Activated naive CD4-positive, alpha-beta T cell treated with anti-CD3 and anti-CD28 coated beads, Interleukin-2, amount 50 U/mL, for 16 hours (primary cell): ENCODE measurements at places on chromosomes 1 and 21.

DNA sequence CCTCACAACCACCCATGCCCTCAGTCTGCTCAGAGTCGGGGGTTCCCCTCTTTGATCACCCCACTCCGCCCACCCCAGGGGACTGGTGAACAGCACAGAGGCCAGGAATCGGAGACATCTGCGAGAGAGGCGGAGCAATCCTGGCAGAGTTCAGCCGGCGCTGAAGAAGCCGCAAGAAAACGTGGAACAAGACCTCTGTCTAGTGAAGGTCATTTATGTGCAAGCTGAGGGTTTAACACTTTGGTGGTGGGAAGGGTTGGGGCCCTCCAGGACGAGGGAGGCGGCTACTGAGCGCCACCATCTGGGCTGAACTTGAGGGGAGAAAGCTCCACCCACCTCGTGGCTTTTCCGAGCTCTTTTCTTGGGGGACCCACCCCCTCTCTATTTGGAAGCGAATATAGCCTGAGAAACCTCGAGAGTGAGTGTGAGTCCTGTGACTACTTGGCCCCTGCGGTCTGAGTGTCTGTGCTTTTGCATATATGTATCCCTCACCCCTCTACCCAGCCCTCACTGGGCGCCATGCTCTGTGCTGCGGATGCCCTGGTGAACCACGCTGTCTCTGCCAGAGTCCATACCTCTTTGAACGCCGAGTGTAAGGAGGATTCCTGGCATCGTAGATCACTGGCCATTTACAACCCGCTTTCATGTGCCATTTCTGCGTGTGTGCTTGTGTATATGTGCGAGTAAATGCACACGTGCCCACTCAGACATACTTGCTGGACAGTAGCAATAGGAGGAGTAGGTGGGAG is 1.2 kb upstream of the EPHA10 start:
- peak; percentile 36 for DNase-seq

GRCh38 chr1:236835491-236835890 is 40.4 kb downstream of the MTR start:
- DNase-seq, result no peak

- DNase-seq, result no peak
Measured at GRCh38 chr1:215631489-215631888, 64.4 kb downstream of the KCTD3 start.

DNA sequence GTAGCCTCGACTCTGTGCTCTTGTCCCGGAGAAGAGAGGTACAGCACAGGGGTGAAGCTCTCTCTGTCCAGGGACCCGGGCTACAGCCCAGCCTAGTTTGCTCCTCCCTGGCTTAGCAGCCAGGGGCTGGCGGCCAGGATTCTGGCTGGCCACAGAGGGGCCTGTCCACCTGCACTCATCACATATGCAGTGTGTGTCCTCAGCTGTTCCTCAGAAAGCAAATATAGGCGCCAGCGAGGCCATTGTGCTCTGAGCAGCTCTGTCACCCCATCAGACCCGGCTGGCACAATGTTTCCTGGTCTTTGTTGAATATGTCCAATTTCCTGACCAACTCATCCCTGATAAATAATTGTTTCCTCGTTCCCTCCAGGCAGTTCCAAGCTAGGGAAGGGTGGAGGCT is 28.5 kb downstream of the KCND3 start:
- DNase-seq, result no peak

DNA sequence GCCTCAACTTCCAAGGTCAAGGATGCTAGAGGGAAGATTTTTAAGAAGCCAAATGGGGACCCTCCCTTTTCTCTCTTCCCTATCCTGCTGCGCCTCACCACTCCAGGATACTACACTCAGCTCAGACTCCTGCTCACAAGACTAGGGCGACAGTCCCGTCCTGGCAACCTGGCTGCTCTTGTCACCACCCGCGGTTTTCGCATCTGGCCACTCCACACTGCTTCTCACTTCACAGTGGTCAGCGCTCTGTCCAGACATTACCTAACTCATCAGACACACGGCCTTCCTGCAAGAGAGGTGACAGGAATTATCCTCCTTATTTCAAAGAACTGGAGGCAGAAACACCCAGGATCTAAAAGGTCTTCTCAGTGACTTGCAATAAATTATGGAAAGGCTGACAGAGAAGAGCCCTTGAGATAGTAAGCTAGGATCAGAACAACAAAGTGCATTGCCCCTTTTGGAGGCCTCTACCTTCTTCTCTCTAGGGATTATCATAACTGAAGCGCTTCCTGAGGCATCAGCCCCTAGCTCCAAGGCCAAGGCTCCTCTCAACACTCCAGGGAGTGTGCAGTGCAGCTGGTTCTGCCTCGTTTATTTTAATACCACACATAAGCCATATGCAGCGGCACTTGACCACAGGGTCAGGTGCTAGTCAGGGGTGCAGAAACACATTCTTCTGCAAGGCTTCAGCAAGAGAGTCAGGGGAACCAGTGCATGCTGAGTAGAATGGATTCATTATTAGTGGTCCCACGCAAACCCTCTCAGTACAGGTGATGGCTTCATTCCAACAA is 41.9 kb downstream of the ASTN1 start:
- DNase-seq, result no peak
